A549 (cell line): ENCODE measurements at places on chromosomes 6 and 20. TPM values are rescaled to one million over a fixed set of nuclear protein-coding genes. Genes with fewer than 3 reads are reported as not detected.
A peak's percentile ranks its signal among the peaks of the same experiment; 100 is the strongest.

DNA sequence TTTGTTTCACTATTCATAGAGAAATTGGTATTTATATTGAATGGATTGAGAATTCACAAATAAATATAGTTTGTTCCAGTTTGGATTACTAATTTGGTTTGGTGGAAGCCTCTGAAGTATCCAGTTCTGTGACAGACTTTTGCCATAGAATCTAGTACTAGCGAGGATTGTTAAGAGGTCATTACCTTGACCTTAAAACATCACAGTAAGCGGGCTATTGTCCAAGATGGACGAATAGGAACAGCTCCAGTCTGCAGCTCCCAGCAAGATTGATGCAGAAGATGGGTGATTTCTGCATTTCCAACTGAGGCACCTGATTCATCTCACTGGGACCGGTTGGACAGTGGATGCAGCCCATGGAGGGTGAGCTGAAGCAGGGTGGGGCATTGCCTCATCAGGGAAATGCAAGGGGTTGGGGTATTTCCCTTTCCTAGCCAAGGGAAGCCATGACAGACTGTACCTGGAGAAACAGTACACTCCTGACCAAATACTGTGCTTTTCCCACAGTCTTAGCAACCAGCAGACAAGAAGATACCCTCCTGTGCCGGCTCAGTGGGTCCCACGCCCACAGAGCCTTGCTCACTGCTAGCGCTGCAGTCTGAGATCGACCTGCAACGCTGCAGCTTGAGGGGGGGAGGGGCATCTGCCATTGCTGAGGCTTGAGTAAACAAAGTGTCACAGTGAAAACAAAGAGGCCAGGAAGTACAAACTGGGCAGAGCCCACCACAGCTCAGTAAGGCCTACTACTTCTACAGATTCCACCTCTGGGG, 66.4 kb upstream of the NEDD9 start:
- DNase-seq = no peak

- no peak for DNase-seq
Measured at GRCh38 chr6:82143041-82143481, 104.5 kb downstream of the IBTK start.

- no peak for DNase-seq
Measured at GRCh38 chr20:24981282-24981681, 11.3 kb downstream of the APMAP start.

GRCh38 chr6:158459726-158460125, 100.2 kb upstream of the TMEM181 start:
- no peak for DNase-seq

DNA sequence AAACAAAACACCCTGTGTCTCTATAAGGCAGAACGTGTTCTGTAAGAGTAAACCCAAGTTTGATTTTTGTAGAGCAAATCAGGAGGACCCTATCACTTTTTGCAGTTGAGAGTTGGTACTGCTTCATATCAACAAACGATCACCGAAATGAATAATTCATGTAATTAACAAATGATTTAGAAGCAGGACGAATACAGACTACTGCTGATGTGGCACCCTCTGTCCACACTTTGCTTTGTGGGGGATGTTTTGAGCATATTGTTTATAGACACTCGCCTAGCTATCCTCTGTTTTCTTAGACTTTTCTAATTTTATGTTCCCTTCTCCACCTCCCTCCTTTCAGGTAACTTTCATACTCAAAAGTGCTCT, 1.5 kb downstream of the CD2AP start:
- no peak for DNase-seq

DNA sequence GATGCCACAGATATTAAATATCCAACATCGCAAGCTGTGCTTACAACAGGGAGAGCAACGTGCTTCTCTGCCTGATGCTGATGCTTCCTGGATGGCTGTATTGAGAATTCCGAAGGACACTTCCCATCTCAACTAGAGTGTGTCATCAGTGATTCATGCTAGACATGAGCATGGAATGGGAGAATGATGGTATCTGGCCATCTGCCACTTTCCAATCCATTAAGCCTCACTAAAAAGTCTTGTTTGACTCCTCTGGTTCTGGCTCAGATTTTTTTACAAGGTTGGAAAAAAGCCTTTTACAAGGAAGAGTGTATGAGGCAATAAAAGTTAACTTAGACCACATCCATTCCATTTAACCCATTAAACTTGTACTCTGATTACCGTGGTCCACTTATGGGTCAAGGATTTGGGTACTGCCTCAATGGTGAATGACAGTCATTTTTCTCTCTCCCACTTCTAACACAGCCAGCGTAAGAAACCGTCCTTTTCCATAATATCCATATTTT, 265.3 kb downstream of the UST start:
- DNase-seq = peak; percentile 65

DNA sequence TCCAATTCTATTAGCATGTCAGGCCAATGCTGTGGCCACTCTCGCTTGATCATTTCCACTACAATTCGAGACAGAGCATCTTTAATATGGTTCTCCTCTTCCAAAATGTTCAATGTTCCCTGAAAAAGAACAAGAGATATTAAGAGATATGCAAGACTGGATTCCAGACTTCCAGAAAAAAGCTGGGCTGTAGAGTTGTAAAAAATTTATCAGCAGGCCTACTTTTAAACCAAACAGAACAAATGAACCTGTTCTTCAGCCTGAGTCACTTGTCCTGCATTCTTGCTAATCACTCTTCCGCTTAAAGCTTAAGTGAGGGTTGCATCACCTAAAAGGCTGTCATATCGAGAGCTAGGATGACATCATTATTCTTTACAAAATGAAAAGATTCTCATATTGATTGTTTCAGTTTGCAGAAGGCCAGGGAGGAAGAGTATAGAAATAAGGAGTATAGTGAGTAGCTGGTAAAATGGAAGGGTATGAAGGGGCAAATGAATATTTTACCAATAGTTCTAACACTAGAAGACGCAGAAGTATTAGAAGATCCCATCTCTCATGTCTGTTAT, 4.9 kb downstream of the XPO5 start:
- no peak for DNase-seq

GRCh38 chr6:20414711-20415110, 13.0 kb downstream of the E2F3 start:
- DNase-seq = no peak

GRCh38 chr20:11454966-11455799, 462.5 kb upstream of the BTBD3 start:
- peak; percentile 91 for DNase-seq

GRCh38 chr20:41382791-41383305, 16.2 kb upstream of the EMILIN3 start:
- DNase-seq = no peak

- DNase-seq = no peak
Measured at GRCh38 chr6:91751526-91751925, 1164.7 kb upstream of the MAP3K7 start.

DNA sequence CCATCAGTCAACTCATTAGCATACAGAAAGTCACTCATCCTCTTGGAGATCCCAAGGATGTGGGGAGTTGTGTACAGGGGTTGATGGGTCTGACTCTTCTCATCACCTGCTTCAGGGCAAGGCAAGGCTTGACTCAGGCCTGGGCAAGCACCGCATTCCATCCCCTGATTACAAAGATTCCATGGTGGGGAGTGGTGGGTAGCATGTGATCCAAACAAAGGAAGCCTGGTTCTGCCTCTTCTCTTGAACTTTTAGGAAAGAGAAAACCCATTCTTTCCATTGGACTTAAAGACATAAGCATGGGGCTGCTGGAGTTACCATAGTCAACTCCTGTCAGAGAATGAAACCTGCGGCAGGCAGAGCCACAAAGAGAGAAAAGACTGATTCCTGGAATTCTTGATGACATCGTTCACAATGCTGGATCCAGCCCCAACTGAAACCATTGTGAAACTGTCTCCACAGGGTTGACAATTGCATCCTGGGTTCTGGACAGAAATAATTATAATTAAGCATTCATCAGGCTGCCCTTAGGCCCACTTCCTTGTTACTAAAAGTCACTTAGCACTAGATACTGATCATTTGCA, 235.8 kb upstream of the KCNG1 start:
- peak; percentile 50 for DNase-seq

GRCh38 chr20:59726281-59726595, 121.9 kb downstream of the PHACTR3 start:
- no peak for DNase-seq

DNA sequence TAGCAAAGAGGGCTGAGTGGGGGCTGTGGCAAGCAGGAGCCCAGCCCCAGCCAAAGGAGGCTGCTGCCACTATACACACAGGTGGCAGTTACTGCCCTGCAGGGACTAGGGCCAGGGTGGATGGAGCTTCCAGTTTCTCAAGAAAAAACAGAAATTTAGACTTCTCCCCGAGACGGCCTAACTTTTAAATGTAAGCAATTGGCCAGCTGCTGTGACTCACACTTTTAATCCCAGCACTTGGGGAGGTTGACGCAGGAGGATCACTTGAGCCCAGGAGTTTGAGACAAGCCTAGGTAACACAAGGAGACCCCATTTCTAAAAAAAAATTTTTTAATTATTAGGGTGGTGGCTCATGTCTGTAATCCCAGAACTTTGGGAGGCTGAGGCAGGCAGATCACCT, 98.2 kb upstream of the NFATC2 start:
- DNase-seq = no peak

DNA sequence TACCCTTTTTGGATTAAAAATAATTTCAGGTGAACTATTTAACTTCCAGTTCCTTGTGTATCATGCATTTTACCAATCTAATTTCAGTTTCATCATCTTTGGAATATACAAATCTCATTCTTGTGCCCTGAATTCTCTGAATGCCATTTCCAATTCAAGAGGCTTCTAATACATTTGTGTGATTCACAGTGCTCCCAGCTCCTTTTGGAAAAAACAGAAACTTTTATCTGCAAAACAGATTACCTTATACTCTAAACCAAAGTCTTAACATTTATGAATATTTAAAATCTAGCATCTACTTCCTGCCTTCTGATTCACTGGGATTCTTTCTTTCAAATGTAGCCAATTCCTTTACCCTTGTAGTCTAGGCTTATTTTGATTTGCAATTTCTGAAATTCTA, 11.1 kb upstream of the PEX7 start:
- no peak for DNase-seq

DNA sequence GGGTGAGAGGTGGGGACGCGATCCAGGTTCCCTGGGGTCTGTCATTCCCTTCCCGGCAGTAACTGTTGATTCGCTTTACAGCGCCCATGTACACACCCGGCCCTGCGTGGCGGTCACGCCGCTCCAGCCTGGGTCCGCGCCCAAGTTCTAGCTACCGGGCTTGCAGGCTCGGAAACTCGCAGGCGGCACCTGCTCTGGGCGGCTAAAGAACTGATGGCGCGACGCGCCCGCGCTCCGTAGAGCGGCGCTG, 1.4 kb upstream of the POU3F2 start:
- DNase-seq = peak; percentile 56

DNA sequence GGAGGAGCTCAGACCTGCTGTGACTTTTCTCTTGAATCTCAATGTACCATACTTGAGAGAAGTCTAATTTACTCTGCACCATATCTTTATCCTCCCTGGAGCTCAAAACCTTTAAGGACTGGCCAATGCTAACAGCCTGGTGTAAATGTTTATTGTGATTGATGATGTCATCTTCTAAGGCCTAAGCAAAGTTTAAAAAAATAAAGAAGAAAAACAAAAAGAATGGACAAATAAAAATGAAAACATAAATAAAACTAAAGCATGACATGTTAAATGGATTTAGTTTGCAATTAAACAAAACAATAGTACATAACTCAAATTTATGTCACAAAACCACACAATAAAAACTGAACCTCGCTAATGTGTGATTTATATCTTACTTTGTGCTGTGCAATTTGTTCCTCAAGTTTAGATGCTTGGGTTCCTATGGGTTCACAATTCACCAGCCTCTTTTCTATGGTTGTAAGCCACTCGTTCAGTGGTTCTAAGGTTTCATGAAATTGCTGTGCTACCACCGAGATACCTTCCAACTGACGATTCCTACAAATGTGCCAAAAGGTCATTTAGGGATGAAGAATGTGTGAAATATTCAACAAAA, 113.0 kb downstream of the DST start:
- no peak for DNase-seq

DNA sequence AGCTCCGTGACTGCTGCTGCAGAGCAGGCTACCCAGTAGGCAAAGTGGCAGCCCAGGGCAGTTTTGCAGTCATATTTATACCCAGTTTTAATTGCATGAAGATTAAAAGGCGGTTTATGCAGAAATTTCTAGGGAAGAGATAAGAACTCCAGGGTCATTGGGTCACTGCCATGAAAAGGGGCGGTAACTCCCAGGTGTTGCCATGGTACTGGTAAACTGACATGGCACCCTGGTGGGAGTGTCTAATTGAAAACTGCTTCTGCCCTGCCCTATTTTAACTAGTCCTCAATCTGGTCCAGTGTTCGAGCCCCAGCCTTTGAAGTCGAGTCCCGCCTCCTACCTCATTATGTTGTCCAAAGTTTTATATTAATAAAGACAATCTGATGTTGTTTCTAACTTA, 75.0 kb upstream of the FUCA2 start:
- DNase-seq = no peak

- no peak for DNase-seq
Measured at GRCh38 chr6:14681699-14682487, 564.0 kb upstream of the JARID2 start.

DNA sequence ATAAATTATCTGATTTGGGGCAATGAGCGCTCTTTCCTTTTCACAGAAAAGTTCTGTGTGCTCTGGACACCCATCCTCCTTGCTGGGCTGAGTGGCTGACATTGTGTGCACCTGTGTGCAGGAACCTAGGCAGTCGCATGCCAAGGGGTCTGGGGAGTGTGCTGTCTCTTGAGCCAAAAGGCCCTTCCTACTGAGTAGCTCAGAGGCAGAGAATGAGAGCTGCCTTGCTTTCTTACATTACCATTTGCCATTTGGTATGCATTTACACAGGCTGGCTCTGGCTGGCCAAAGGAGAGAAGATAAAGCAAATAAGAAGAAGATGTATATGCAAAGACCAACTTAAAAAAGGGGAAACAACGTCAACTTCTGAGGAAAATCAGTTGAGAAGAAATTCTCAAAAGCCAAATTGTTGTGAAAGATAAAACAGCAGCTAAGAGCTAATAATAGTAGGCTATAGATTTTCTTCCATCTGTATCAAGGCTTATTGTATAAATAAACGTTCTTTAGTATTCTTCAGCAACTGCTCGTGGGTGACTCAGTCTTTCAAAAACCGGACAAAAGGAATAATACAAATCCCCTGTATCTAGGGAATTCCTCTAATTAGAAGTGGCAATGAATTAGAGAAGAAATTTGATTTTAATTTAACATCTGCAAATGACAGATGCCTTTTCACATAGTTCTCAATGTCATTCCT, 121.9 kb downstream of the INSM1 start:
- DNase-seq = no peak

GRCh38 chr6:31725502-31726350, 2.6 kb downstream of the MPIG6B start:
- DNase-seq = no peak

GRCh38 chr6:124924333-124924759, 37.9 kb upstream of the RNF217 start:
- peak; percentile 13 for DNase-seq

GRCh38 chr6:47420394-47421371, 56.9 kb upstream of the CD2AP start:
- no peak for DNase-seq

The ESR1 gene
- polyA plus RNA-seq = not detected in 3 replicates

The GNAS-AS1 gene
- polyA plus RNA-seq = not detected in 3 replicates

The SLC52A3 gene
- 0.50 to 0.69 TPM (median 0.56 TPM) in 3 replicates for polyA plus RNA-seq

The WFDC12 gene
- not detected in 3 replicates for polyA plus RNA-seq

The BACH2 gene
- 0.01 to 0.13 TPM (median 0.10 TPM) in 3 replicates for polyA plus RNA-seq

The C6orf52 gene
- polyA plus RNA-seq = 1.3 to 1.7 TPM (median 1.4 TPM) in 3 replicates

The ERVFRD-1 gene
- not detected in 3 replicates for polyA plus RNA-seq

The FERMT1 gene
- polyA plus RNA-seq = 12.7 to 16.4 TPM (median 13.4 TPM) in 3 replicates

The REM1 gene
- not detected in 3 replicates for polyA plus RNA-seq
